Kidney (tissue), 22 donors: ENCODE measurements at places on chromosomes 1 and 21.

- no peak for DNase-seq
These were observed at the start of gene OR10J1 for GRCh38 chr1:159439422-159439821. Gene OR10J1, plus strand, starts transcription at chr1:159439722. Its CDS starts 70 bp downstream, at chr1:159439792.

- no peak for DNase-seq
These were observed 104.1 kb downstream of the CNIH3 start for GRCh38 chr1:224720216-224720615.

DNA sequence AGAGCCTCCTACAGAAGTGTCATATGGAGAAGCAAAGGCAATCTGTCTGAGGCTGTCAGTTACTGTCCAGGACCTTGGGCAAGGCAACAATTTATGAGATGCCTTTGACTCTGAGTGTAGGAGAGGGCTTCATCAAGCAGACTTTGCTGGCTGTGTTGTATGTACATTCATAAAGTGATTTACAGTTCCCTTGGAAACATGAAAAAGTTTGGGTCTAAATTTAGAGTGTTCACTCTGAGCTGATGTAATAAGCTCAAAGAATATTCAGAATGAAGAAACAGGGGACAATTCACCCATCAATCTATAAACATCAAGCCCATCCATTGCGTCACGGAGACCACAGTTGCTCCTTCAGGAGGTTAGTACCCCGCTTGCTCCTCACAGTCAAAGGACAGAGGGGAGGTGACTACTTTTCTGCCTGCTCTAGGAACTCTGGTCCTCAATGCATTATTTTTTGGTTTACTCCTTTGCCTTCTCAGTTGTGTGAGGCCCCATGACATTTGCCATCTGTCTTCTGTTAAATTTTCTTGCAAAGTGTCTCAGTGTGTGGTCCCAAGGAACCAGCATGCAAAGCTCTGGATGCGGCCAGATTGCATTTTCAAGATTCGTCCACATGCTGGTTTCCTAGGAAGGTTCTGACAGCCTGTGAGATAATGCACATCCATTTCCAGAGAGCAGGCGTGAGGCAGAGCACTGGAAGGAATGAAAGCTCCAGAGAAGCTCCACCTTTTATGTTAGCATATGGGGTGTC lies 241.1 kb upstream of the KIAA0040 start:
- DNase-seq, result no peak

- no peak for DNase-seq
These were observed 6.6 kb upstream of the TMEM167B start for GRCh38 chr1:109083923-109084322.

DNA sequence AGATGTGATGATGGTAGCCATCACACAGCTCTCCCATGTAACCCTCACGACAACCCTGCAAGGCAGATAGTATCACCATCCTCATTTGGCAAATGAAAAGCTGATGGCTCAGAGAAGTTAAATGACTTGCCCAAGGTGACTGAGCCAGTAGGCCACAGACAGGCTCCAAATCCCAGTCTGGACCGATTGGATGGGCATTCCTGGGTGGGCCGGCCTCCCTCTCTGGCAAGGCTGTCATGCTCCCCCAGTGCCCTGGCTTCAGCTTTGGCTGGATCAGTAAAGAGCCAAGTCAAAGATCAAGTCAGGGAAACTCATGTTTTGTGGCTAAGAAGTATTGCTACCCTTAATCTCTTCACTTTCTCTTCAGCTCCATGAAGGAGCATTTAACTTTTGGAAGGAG lies 41.2 kb downstream of the CDCP2 start:
- no peak for DNase-seq

- peak; percentile 93 for DNase-seq
These were observed 4.1 kb upstream of the AGTRAP start for GRCh38 chr1:11731691-11732283.

GRCh38 chr1:6614019-6614928 lies 743 bp downstream of the PHF13 start:
- DNase-seq, result peak; percentile 81
